Naive thymus-derived CD8-positive, alpha-beta T cell (primary cell): ENCODE measurements at places on chromosomes 7 and 10. TPM values are rescaled to one million over a fixed set of nuclear protein-coding genes. Genes with fewer than 3 reads are reported as not detected.
A peak's percentile ranks its signal among the peaks of the same experiment; 100 is the strongest.

The CH25H gene
- not detected for total RNA-seq

The HYAL4 gene
- total RNA-seq = not detected

The KIF11 gene
- total RNA-seq = 0.96 TPM

The ZNF775 gene
- 5.6 TPM for total RNA-seq

The CASP7 gene
- 14.6 TPM for total RNA-seq

DNA sequence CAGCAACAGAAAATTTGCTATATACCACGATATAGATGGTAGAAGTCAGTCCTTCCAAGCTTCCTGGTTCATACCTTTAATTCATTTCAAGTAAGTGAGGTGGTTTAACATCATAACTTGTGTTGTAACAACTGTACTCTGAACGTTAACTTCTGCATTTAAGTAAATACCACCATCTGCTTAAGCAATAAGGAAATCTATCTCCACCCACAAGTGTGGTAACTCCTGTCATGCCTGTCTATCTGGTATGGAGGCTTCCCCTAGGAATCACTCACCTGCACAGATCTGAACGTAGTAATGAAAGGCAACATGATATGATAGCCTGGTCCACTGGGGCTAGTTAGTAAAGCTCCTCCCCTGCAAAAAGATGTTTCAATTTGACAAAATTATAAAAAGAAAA lies 2.3 kb downstream of the ERLIN1 start:
- DNase-seq = no peak

- no peak for DNase-seq
These were observed 60.3 kb upstream of the C1GALT1 start for GRCh38 chr7:7122033-7122478.

GRCh38 chr10:93947524-93947923 lies 46.2 kb upstream of the PLCE1 start:
- no peak for DNase-seq

- DNase-seq = no peak
These were observed 17.0 kb downstream of the KLHDC10 start for GRCh38 chr7:130087364-130087763.

- DNase-seq = no peak
These were observed 434.8 kb upstream of the MKI67 start for GRCh38 chr10:128560993-128561392.

GRCh38 chr10:23412223-23412622 lies 26.7 kb upstream of the OTUD1 start:
- DNase-seq = no peak

GRCh38 chr7:23106823-23107663 lies 1.5 kb downstream of the KLHL7 start:
- DNase-seq = no peak

GRCh38 chr7:19958309-19958896 lies 185.0 kb upstream of the TMEM196 start:
- no peak for DNase-seq

- DNase-seq = no peak
These were observed 558.2 kb upstream of the PFKP start for GRCh38 chr10:2509081-2509531.

- no peak for DNase-seq
These were observed 336.8 kb downstream of the AUTS2 start for GRCh38 chr7:69935107-69935506.

DNA sequence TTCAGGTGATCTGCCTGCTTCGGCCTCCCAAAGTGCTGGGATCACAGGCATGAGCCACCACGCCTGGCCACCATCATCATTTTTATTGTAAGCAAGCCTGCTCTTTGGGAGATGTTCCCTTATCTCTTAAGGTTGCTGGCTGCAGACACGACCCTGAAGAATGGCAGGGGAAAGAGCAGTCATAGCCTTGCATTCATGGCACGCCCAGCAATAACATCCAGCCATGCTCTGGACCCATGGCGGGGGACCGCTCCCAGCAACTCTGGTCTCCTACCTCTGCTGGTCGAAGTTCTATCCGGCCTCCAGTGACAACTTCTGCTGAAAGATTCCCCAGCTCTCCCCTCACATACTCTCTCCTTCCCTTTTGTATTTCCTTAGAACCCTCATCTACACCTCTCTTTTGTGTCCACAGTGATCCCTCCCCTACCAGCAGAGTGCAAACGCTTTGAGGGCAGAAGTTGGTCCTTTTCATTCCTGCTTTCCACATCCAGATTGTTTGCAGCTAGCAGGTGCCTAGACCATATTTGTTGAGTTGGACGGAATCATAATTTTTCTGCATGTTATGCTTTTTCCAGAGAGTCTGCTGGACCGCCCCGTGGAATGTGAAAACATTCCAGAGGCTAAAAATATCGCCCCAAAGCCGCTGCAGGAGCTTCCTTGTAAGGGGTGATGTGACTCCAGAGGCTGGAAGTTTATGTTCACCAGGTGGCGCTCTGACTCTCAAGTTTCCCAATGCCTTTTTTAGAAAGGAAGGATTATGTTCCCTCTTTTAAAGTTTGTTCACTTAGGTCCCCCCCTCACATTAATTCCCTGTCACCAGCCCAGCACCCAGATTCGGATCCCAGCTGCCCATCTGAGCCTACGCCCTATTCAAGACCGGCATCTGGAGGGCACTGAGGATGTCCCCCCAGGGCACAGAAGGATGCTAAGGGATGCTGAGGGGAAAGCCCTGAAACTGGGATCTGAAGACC lies 4.3 kb upstream of the MARVELD1 start:
- DNase-seq = peak; percentile 25

DNA sequence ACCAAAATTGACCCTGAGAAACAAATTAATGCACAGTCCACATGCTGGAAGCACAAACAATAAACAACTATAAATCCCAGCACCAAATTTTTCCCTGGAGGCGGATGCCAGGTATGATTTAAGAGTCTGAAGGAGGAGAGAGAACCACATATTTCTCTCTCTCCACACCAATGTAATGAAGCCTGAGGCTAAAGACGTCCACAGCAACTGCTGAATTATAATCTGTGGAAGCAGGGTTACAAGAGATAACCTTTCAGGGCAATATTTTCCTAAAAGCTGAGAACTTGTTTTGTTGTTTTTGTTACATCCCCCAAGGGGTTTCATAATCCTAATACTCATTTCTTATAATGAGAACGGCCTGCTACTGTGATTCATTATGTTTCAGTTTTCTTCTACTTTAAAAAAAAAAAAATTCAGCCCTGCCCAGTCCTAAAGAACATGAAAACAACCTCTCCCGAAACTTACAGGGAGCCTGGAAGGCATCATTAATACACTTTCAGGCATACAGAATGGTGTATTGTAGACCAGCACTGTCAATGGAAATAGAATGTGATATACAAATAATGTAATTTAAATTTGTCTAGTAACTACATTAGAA lies 48.5 kb upstream of the ABLIM1 start:
- no peak for DNase-seq

GRCh38 chr10:944034-944831 lies 12.7 kb upstream of the LARP4B start:
- no peak for DNase-seq

GRCh38 chr7:2494191-2495130 lies 18.3 kb upstream of the GRIFIN start:
- DNase-seq = no peak

DNA sequence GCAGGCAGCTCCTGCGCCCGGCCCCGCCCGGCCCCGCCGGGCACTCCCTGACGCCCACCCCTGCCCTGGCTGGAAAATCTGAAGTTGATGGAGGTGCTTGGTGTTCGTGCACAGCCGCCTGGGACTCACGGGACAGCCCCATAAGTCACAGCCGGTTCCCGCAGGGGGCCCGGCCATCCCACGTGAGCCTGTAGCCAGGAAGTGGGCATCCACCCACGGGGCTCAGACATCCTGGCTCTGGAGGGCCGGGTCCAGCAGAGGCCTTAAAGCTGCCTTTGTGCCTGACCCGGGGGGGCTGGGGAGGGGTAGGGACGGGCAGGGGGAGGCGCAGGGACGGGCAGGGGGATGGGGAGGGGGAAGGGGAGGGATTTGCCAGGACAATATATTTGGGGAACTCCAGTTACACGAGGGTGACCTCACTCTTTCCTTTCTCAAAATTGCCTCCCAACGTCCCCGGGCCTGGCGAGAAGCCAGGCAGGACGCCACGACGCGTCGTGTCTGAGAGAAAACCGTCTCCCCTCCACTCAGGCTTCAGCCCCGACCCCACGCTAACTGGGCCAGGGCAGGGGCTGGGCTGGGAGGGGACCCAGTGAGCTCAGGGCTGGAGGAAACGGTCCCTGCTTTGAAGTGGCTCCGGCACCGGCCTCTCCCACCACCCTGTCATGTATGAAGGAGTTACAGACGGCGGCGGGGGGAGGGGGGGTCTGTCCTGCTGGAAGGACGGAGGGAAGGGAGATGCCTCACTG lies 82.1 kb upstream of the PDGFA start:
- DNase-seq = peak; percentile 60

- DNase-seq = no peak
These were observed 17.1 kb upstream of the ITGB8 start for GRCh38 chr7:20313626-20314025.

DNA sequence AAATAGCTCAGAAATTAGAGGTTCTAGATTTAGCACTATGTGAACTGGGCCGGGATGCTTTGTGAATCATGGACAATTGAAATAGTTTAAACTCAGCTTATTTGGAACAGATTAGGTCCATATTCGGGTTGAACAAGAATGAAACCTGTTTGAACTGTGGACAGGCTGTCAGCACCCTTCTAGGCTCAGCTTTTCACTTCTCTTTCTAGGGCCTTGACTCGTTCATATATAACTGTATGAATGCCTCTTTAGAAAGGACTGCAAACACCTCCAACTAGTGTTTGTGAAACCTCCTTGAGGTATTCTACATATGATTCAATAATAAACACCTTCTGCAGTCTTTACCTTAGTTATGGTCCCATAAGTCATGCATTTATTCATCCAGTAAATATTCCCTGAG lies 115.6 kb downstream of the REEP3 start:
- no peak for DNase-seq

DNA sequence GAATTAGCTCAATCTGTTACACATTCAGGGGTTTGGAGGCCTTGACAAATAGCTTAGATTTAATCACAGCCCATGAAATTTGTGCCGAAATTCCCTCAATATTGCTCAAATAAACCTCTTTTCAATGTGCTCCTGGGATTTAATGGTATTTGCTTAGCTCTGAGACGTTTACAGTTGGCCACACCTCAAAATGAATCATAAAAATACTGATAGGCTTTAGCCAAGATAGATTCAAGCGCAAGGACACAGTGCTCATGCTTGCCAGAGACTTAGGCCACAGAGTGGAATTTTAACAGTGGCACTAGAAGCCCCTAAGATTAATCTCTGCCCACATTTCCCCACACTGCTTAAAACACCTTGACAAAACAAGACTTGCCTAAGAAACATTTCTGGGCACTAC lies 2.3 kb upstream of the SEMA3C start:
- no peak for DNase-seq

- DNase-seq = no peak
These were observed 23.7 kb downstream of the TFPI2 start for GRCh38 chr7:93866886-93867285.

DNA sequence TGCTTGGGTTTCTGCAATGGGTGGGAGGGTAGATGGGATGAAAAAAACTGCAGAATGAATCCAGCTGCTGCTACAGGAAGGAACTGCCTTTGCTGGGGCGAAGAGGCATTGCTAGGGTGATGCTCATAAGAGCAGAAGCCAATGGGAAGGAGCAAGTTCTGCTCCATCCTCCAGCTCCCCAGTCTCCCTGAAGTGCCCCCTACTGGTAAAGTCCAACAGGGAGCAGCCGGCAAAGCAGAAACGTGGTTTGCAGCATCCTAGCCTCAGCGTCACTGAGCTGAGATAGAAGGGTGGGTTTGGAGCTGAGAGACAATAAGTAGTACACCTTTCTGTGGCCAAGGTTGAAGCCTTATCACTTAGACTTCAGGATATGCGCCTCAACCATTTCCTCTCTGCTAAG lies 220.5 kb downstream of the CCSER2 start:
- peak; percentile 60 for DNase-seq

- no peak for DNase-seq
These were observed 55.3 kb downstream of the TCAF1 start for GRCh38 chr7:143846692-143847091.

DNA sequence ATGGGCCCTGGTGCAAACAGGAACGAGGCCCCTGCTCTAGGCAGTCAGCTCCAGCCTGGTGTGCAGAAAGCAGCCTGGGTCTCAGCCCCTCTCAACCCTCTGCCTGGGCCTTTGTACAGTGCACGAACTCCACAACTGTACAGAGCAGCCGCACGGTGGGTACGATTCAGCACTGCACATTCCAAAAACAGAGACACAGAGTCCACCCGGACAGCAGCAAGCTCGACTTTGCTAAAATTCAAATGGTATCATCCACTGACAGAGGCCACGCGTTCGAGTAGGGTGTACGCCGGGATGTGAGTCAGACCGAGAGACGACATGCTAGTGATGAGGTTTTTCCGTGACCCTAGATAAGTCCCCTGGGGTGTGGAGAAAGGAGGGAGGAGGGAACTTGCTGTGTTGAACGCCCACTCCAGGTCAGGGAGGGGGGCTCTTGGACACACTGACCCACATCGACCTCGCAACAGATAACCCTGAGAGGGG lies 65.6 kb upstream of the PDGFA start:
- no peak for DNase-seq

DNA sequence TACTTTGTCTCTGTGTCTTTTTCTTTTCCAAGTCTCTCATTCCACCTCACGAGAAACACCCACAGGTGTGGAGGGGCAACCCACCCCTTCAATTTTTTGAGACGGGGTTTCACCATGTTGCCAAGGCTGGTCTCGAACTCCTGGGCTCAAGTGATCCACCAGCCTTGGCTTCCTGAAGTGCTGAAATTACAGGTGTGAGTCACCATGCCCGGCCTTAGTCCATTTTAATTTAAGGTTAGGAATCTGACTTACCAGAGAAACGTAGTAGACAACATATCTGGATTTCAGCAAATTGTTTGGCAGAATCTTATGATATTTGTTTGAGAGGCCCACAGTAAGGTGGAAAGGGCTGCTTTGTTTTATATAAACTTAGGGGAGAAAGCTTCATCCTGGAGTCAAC lies 3.2 kb upstream of the NFKB2 start:
- no peak for DNase-seq

DNA sequence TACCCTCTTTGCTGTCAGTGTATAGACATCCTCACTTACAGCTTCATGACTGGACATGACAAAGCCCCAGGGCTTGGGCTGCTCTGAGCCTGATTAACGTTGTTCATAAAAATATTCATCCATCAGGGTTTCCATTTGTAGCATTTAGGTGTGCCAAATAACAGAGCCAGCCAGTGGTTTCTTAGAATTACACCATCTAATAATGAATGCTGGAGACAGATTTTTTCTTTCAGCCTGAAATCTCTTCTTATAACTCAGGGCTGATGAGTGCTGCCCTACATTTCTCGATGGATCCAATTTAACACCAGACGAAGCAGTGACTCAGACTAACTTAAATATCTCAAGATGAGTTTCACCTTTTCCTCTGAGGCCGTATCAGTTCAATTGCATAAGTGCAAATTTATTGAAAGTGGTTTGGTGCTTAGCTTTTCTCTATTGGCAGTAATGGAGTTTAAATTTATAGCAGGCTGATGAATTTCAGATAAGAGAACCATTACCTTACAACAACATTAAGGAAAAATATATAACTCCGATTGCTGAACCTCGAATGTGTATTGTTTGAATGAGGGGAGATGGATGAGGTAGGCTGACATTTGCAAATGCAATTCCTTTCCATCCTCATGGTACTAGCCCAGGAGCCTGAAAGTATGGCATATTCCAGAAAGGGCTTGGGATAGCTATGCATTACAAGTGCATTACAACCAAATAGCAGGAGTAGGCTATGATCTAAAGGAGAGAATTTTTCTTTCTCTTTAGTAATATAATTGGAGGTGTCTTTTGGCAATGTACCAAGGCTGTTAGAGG lies 900.6 kb downstream of the KCNMA1 start:
- no peak for DNase-seq
